ENCODE measurements at places on chromosomes 3 and 15.

- DNase-seq, result no peak
Observed at GRCh38 chr3:15324379-15324808, 8.0 kb downstream of the SH3BP5 start.

GRCh38 chr15:83982748-83983147 is 252.8 kb upstream of the GOLGA6L4 start:
- DNase-seq, result no peak

GRCh38 chr15:77582763-77583162 is 49.9 kb downstream of the LINGO1 start:
- DNase-seq, result no peak

DNA sequence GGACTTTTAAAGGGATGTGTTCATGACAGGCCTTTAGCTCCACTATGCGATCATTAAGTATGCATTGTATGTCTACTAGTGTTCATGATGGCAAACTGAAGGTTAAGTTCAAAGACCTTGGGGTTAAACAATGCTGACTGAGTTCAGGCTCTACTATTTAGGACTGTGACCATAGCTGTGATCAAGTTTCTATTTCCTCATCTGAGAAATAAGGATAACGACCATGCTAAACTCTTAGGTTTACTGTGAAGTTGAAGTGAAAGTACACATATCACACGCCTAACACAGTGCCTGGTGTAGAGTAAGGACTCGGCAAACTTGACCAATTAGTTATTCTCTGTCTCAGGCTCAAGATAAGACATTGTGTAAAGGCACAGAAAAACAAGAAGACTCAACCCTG is 243.2 kb downstream of the MBNL1 start:
- DNase-seq, result no peak

- no peak for DNase-seq
Observed at GRCh38 chr15:81155375-81156218, 21.5 kb downstream of the CFAP161 start.

GRCh38 chr3:59425371-59425770 is 375.5 kb upstream of the CFAP20DC start:
- no peak for DNase-seq

DNA sequence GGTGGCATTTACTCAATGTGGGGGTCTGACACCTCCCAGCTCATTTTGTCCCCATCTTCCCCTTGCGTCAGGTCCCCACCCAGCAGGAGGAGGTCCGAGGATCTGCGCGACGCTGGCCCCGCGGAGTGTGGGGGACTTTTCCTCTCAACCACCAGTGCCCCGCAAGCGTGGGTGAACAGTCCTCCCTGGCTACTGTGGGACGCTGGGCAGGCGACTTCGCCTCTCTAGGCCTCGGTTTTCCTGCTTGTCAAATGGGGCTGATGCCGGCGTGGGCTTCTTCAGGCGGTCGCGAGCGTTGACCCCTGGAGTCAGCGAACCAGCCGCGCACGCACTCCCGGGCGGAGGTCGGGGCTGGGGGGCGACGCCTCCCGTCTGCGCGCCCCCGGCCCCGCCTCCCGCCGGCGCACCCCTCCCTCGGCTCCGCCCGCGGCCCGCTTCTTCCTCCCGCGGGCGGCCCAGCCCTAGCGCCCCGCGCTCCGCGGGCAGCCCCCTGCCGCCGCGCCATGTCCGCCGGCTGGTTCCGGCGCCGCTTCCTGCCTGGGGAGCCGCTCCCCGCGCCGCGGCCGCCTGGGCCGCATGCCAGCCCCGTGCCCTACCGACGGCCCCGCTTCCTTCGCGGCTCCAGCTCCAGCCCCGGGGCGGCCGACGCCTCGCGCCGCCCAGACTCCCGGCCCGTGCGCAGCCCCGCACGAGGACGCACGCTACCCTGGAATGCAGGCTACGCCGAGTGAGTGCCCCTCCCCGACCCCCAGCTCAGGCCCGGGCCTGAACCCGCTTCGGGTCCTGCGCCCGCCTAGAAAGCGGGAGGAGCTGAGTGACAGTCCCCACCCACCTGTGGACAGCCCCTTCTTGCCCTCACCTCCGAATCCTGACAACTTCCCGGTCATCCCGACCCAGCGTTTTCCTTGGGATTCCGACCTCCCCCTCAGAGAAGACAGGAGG is at the start of gene PPM1M:
PPM1M (plus strand) TSS at position 438 of the 942 bp plus-strand sequence; CDS start at position 504, 66 bp downstream.
- no peak for DNase-seq

DNA sequence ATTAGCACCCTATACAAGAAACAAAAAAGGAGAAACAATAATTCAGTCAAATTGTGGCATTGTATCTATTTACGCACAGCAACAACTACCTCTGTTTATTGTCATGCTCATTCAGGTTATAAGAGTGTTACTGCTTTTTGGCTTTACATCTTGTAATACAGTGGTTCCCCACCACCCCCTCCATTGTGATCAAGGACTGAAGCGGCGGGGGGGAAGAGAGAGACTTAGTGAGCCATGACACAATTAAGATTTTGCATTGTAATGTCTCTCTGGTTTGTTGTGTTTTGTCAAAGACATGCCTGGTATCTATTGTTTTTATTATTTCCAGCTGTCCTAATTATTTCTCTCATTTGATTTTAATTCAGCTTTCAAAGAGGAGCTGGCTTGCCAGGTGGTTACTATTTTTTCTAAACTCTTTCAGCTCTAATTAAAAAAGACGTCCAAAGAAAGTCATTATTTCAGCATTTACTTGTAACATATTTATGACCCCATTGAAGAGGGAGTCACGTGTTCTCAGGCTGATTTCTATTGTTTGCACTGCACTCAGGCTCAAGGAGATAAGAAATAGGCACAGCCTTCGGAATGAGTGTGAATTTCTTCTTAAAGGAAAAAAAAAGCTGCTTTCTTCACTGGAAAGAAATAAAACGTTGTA is 234.4 kb upstream of the TBL1XR1 start:
- peak; percentile 33 for DNase-seq

- DNase-seq, result peak; percentile 31
Observed at GRCh38 chr15:85289677-85290365, 90.6 kb upstream of the AKAP13 start.

- no peak for DNase-seq
Observed at GRCh38 chr15:59896663-59897074, 107.4 kb upstream of the FOXB1 start.

GRCh38 chr3:14631687-14632441 is 19.7 kb upstream of the CCDC174 start:
- no peak for DNase-seq

- DNase-seq, result peak; percentile 26
Observed at GRCh38 chr3:93973131-93974126, at the start of gene PROS1. PROS1 (minus strand) TSS chr3:93973896; CDS start chr3:93973749, 147 bp downstream.

GRCh38 chr3:56952061-56952460 is 108.4 kb upstream of the SPATA12 start:
- DNase-seq, result no peak

- no peak for DNase-seq
Observed at GRCh38 chr15:29813009-29813408, 9.3 kb downstream of the TJP1 start.

GRCh38 chr3:168653255-168653654 is 557.5 kb upstream of the GOLIM4 start:
- no peak for DNase-seq

- no peak for DNase-seq
Observed at GRCh38 chr15:99953886-99954285, 220.6 kb upstream of the LYSMD4 start.

DNA sequence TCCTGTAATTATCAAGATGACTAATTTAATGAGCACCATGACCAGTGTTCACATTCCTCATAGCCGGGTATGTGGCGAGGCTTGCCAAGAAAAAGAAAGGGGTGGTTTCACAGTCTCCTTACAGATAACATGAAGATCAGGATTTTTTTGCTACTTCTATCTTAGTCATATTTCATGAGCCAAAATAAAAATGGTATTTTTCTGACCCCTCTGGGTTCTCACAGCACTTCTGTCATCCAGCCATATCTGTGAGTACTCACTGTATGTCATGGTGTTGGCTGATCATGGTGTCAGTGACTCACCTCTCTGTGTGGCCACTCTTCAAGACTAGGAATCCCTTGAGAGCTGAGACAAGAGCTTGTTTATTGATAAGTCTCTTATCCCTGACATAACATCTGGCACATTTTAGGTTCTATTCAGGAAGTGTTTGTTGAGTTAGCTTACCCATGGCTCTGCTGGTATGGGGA is 130.5 kb upstream of the LMCD1 start:
- no peak for DNase-seq

DNA sequence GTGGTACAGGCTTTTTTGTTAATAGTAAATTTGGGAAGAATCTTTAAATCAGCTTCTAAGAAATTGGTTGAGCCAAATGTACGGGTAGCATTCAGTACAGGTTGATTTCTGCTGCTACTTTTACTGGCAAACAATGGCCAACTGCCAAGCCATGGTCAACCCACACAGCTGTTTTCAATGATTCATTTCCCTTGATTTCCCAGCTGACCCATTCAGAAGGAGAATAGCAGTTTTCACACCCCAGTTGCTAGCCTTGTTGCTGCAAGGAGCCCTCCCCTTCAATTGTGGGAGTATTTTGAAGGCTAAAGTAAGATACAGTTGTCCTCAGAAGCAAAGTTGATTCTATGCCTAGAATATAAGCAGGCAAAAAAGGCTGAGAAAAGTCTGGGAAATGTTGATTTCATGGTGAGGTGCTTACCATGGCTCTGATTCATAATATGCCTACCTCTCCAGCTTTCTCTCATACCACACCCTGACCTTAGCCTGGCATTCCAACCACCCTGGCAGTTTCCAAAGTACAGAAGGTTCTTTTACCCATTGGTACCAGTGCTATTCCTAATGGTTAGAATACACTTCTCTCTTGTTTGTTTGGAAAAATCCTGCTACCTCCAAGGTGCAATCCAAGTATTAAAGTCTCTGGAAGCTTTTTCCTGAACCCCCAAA is 320.3 kb upstream of the TGFBR2 start:
- no peak for DNase-seq

DNA sequence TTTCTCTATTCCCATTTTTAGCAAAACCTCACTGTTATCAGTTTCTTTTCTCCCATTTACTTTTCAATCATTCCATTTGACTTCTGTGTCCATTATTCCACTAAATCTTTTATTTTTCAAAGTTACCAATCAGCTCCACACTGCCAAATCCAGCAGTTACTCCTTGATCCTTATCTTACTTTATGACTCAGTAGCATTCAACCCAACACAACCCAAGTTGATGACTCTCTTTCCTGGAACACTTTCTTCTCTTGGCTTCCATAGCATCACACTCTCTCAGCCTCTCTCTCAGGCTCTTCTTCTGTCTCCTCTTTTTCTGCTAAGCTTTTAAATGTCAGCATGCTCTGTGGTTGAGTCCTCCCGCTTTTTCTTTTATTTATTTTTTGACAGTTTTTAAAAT is 36.3 kb downstream of the RASGRP1 start:
- DNase-seq, result no peak

DNA sequence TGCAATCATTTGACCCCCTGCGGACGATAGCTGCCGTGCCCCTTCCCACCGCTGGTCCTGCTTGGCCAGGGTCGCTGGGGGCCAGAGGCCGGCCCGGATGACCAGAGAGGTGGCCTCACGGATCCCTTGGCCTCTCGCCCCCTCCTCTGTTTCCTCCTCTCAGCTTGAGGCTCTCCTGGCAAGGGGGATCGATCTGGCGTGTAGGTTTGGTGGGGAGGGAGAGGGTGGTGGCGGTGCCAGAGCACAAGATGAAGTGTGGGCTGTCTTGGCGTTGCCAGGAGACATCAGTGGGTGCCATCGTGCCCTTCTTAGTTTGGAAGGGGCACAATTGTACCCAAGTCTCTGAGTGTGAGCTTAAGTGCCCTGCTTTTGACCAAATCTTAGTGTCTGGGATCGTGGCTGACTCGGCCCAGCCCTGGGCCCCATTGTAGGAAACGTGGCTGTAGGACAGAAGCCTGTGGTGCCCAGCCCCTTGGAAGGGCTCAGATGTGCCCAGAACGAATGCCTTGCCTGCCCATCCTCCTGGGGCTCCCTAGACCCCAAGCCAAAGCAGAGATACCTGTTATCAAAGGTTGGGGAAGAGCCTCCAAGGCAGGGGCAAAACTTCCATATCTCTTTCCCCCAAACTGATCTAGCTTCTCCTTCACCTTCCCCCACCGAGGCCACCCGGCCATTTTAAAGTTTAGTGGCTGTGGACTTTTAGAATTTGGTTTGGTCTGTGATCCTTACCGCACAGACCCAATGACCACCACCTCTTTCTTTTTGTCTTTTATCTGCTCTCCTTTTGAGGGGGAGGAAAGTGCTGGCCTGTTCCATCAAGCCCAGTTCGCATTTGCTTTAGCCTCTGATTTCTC is 14.4 kb downstream of the NR2F2 start:
- no peak for DNase-seq

GRCh38 chr15:51776952-51777569 is 25.7 kb downstream of the TMOD2 start:
- DNase-seq, result no peak

- DNase-seq, result no peak
Observed at GRCh38 chr15:31552482-31553099, 226.0 kb downstream of the KLF13 start.

DNA sequence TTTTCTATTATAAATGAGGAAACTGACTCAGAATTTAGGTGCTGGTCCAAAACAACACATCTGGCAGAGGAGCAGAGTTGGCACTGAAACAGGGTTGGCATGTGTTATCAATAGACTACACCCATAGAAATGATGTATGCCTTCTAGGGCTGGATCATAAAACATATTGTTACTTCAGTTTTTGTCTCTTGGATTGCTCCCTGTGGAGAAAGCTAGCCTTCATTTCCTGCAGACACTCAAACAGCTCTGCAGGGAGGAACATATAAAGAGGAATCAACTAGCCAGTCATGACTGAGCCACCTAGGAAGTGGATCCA is 507 bp upstream of the MRPL3 start:
- DNase-seq, result no peak

- no peak for DNase-seq
Observed at GRCh38 chr3:196889844-196890708, 22.4 kb downstream of the SENP5 start.

GRCh38 chr3:161393310-161393709 is 22.0 kb upstream of the SPTSSB start:
- no peak for DNase-seq

GRCh38 chr15:39131609-39132008 is 449.3 kb upstream of the THBS1 start:
- no peak for DNase-seq

- no peak for DNase-seq
Observed at GRCh38 chr3:155919728-155920127, 49.3 kb downstream of the GMPS start.

GRCh38 chr15:93195109-93195508 is 106.1 kb upstream of the RGMA start:
- DNase-seq, result no peak

GRCh38 chr3:97131476-97131875 is 317.1 kb downstream of the EPHA6 start:
- DNase-seq, result no peak

- no peak for DNase-seq
Observed at GRCh38 chr3:30616347-30617027, 10.1 kb downstream of the TGFBR2 start.
